Thyroid gland (tissue), 4 donors: ENCODE measurements at places on chromosomes 2 and 18.

- no peak overlapping the region for H3K4me3 ChIP-seq
- no peak for DNase-seq
- no peaks in the 10 kb centered on the region for H3K27me3 ChIP-seq
- H3K4me1 ChIP-seq = no peaks in the 10 kb centered on the region
Observed at GRCh38 chr2:241575624-241576292, 17.2 kb downstream of the BOK start.

GRCh38 chr18:11309172-11309571 lies 159.8 kb upstream of the PIEZO2 start:
- no peaks in the 10 kb centered on the region for H3K36me3 ChIP-seq
- H3K4me3 ChIP-seq = no peak overlapping the region
- no peak for DNase-seq
- no peak overlapping the region for H3K27ac ChIP-seq
- no peaks in the 10 kb centered on the region for H3K4me1 ChIP-seq
- no peaks in the 10 kb centered on the region for H3K27me3 ChIP-seq

DNA sequence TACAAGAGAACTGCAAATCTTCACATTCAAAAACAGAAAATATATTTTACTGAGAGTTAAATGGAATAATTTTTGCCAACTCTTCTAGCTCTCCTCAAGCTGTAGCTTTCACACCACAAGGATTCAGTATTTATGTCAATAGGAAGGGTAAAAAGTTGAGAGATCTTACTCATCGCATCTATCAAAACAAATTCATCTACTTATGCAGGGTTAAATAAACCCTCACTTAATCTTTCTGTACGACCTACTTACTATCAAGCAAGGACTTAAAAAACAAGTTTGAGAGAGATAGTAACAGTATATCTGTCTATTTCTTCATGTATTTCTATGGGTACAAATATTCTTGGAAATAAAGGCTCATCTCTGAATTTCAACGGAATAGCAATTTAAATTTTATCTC lies 35.5 kb downstream of the SIGLEC15 start:
- H3K36me3 ChIP-seq = peaks cover 66% of the 10 kb centered on the region
- H3K4me3 ChIP-seq = no peak overlapping the region
- H3K4me1 ChIP-seq = no peaks in the 10 kb centered on the region
- no peak for DNase-seq
- H3K27me3 ChIP-seq = no peaks in the 10 kb centered on the region
- no peak overlapping the region for H3K27ac ChIP-seq

DNA sequence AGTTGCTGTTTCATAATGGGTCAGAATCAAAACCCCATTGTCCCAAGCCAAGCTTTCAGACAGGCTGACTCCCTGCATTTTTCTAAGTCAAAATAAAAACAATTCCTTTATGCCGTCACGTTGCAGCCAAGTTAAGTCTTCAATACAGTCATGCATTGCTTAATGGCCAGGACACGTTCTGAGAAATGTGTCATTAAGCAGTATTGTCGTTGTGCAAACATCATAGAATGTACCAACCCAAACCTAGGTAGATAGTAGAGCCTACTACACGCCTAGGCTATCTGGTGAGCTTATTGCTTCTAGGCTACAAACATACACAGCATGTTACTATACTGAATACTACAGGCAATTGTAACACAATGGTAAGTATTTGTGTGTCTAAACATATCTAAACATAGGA lies 160.4 kb upstream of the FOSL2 start:
- H3K27me3 ChIP-seq = no peaks in the 10 kb centered on the region
- no peaks in the 10 kb centered on the region for H3K4me1 ChIP-seq
- DNase-seq = no peak
- H3K4me3 ChIP-seq = no peak overlapping the region

DNA sequence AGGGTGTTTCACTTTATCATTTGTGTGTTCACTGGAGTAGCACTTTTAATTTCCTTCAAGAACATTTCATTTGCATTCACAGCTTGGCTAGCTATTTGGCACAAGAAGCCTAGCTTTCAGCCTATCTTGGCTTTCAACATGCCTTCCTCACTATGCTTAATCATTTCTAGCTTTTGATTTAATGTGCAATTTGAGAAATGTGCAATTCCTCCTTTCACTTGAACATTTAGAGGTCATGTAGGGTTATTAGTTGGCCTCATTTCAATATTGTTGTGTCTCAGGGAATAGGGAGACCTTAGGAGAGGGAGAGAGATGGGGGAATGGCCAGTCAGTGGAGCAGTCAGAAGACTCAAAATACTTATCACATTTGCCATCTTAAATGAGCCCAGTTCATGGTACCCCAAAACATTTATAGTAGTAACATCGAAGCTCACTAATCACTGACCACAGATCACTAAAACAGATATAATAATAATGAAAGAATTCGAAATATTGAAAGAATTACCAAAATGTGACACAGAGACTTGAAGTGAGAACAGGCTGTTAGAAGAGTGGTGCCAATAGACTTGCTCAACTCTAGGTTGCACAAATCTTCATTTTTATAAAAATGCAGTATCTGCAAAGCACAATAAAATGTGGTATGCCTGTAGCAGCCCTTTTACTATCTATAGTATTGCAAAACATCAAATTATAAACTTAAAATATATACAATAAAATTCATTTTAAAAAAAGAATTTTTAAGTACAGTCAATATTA lies 561.2 kb downstream of the METTL4 start:
- no peaks in the 10 kb centered on the region for H3K36me3 ChIP-seq
- no peak for DNase-seq
- no peak overlapping the region for H3K27ac ChIP-seq

DNA sequence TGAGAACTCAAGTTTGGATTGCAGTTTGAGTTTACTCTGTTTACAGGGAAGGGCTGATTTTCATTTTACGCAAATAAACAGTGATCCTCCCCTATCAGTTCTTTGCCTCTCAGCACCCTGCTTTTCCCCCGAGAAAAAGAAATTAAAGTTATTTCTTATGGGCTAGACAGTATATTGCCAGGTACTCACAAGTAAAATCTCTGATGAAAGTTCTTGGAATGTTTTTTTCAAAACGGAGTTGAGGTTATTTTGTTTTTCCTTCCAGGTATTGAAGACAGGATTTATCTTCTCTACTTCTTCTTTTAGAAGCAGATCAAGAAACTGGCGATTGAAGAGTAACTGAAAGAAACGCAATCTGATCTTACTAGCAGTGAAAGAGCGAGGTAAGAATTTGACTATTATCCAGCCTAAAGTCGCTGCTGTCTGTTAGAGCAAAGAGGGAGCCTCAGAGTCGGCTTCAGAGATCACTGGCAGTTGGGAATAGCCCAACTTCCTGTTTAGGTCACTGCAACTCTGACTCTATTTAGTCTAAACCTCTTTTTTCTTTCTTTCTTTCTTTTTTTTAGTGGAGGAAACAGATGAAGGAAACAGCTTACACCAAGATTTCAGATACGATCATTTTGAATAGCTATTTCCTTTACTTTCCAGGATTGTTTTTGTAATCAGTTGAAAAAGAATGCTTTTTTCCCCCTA lies at the start of gene TFPI:
TFPI (minus strand) TSS at position 425 of the 693 bp plus-strand sequence. CDS start 50,667 bp downstream, outside the sequence.
- peak within 1 kb of the TSS; percentile 13 for H3K4me3 ChIP-seq
- no peaks in the 10 kb centered on the region for H3K36me3 ChIP-seq
- H3K4me1 ChIP-seq = no peaks in the 10 kb centered on the region
- peak; percentile 12 for DNase-seq

- no peaks in the 10 kb centered on the region for H3K36me3 ChIP-seq
- DNase-seq = no peak
- H3K4me1 ChIP-seq = no peaks in the 10 kb centered on the region
Observed at GRCh38 chr18:66972681-66973080, 368.8 kb upstream of the CDH19 start.

GRCh38 chr2:28643911-28644334 lies 107.7 kb upstream of the PPP1CB start:
- H3K36me3 ChIP-seq = no peaks in the 10 kb centered on the region
- DNase-seq = no peak
- H3K27me3 ChIP-seq = no peaks in the 10 kb centered on the region
- H3K27ac ChIP-seq = no peak overlapping the region
- no peak overlapping the region for H3K4me3 ChIP-seq

DNA sequence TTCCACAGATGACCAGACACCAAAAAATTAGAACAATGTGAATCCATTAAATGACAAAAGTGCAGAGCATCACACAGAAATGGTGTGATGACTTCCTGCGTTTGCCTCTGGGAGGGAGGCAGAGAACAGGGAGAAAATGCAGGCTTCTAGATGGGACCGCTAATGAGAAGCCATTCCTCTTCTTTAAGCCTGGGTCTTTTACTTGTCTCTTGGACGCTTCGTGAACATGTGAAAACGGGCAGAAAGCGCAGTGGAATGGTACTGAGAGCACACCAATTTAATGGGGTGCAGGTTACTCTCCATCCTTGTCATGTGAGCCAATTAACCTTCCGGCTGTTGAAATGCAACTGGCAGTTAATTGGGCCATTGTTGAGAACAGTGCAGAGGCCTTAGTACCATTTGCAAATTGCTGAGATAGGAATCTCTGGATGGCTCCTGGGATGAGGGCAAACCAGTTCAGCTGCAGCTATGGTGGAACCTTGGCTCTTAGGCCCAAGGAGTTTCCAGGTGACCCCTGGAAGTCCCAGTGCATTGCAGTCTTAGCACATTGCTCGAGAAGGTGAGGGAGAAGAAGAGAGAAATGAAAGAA lies 210.4 kb upstream of the CXCR4 start:
- H3K36me3 ChIP-seq = no peaks in the 10 kb centered on the region
- H3K27ac ChIP-seq = no peak overlapping the region
- no peaks in the 10 kb centered on the region for H3K4me1 ChIP-seq
- no peaks in the 10 kb centered on the region for H3K27me3 ChIP-seq
- DNase-seq = no peak

DNA sequence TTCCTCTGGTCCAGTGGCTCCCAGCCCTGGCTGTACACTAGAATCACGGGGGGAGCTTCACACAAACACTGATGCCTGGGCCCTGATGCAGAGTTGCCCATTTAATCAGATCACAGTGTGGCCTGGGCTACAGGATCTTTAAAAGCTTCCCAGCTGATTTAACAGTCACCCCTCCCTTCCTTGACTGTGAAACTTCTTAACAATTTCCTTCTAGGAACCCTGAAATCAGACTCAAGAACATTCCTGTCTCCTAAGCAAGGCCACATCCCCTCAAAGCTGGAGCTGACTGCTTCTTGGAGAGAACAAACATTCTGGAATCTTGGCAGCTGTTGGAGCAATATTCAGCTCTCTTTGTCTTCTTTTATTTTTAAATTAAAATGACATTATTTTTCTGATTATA lies 88.7 kb downstream of the ADD2 start:
- H3K4me1 ChIP-seq = peaks cover 5% of the 10 kb centered on the region
- no peaks in the 10 kb centered on the region for H3K36me3 ChIP-seq
- H3K27ac ChIP-seq = no peak overlapping the region

DNA sequence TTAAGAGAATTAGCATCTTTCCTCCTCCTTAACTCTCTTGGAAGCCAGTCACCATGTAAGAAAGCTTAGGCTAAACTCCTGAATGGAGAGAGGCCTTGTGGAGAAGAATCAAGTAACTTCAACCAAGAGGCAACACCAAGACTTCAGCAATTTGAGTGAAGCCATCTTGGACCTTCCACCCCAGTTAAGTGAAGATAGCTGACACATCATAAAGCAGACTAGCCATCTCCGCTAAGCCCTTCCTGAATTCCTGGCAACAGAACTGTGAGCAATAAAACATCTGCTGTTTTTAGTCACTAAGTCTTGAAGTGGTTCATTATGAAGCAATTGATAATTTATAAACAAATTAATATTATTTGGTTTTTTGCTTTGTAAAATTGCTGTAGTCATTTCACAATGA lies 1.5 kb upstream of the ZNF397 start:
- H3K27me3 ChIP-seq = no peaks in the 10 kb centered on the region
- no peak overlapping the region for H3K4me3 ChIP-seq
- DNase-seq = no peak
- H3K36me3 ChIP-seq = peaks cover 4% of the 10 kb centered on the region
- H3K27ac ChIP-seq = no peak overlapping the region

GRCh38 chr2:130300258-130300969 lies 42.3 kb upstream of the IMP4 start:
- H3K36me3 ChIP-seq = no peaks in the 10 kb centered on the region
- DNase-seq = no peak
- H3K27ac ChIP-seq = no peak overlapping the region
- no peak overlapping the region for H3K4me3 ChIP-seq
- H3K4me1 ChIP-seq = no peaks in the 10 kb centered on the region

GRCh38 chr2:134668821-134669220 lies 50.0 kb downstream of the TMEM163 start:
- no peaks in the 10 kb centered on the region for H3K27me3 ChIP-seq
- DNase-seq = peak; percentile 9
- no peak overlapping the region for H3K4me3 ChIP-seq

DNA sequence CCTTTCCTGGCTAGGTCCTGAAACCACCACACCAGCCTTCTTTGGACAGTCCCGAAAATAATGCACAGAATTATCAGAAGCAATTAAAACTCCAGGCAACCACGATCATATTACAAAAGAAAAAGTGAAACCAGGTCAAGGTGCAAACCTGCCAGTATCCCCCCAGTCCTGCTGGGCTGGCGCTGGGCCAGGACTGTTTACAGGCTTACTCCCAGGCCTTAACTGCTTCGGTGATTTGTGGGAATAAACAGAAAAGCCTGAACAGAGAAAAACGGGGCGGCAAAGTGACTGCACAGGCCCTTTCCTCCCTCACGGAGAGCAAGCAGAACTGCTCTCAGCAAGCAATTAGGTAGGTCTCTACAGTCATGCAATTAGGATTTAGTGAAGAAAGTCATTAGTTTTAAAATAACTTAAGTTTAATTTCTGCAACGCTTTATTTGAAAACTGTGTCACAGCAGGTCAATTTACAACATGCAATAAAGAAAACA lies 1.3 kb downstream of the HDAC4 start:
- H3K4me3 ChIP-seq = peak overlapping the region; percentile 34
- no peak overlapping the region for H3K27ac ChIP-seq
- peaks cover 41% of the 10 kb centered on the region for H3K4me1 ChIP-seq
- H3K27me3 ChIP-seq = no peaks in the 10 kb centered on the region
- peak; percentile 40 for DNase-seq

DNA sequence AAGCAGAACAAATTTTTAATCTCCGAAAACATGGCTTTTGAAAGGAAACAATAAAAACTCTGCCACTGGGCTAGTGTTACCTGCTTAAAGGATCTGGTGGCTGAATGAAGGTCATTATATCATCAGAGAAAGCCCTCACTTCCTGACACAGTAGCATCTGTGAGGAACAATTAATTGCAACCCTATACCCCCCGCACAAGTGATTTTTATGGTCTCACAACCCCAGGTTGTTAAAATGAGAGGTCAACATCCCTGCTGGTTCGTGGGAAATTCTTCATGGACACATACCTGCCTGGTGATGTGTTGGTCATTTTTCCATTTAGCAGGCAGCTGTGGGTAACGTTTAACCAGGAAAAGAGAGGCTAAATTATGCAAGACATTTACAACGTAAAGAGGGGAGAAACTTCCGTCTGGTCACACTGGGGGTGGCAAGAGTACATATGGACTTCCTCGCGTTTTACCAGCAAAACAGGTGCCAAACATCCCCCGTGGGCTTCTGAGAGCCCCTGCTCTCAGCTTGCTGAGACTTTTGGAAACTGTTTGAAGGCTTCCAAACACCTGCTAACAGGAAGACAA lies 29.2 kb downstream of the NIFK start:
- no peak overlapping the region for H3K4me3 ChIP-seq
- no peaks in the 10 kb centered on the region for H3K36me3 ChIP-seq
- no peak for DNase-seq
- H3K4me1 ChIP-seq = no peaks in the 10 kb centered on the region
- no peak overlapping the region for H3K27ac ChIP-seq
- no peaks in the 10 kb centered on the region for H3K27me3 ChIP-seq
